ENCODE measurements at places on chromosomes 5 and 9.

DNA sequence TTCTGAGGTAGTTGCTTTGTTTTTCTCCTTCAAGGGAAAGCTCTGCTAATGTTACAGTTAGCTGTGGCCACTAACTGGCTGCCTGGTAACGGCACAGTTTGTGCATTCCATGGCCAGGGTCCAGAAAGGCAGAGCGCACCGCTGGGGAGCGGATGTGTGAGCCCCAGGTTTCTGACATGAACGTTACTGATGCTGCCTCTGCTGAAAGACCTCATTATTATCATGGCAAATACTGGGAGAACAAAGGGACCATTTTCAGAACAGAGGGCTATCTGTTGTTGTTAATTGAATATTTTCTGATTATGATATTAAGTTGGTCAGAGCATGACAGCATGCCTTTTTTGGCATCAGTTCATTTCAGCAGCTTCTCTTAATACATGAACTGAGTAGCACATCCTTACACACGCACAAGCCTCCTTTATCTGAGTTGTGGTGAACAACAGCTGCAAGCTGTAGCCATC lies 134.1 kb downstream of the NUDT12 start:
- no peaks in the 10 kb centered on the region for H3K36me3 ChIP-seq
- H3K4me1 ChIP-seq = no peaks in the 10 kb centered on the region
- H3K4me3 ChIP-seq = no peak overlapping the region
- no peak for DNase-seq
- H3K27ac ChIP-seq = no peak overlapping the region

DNA sequence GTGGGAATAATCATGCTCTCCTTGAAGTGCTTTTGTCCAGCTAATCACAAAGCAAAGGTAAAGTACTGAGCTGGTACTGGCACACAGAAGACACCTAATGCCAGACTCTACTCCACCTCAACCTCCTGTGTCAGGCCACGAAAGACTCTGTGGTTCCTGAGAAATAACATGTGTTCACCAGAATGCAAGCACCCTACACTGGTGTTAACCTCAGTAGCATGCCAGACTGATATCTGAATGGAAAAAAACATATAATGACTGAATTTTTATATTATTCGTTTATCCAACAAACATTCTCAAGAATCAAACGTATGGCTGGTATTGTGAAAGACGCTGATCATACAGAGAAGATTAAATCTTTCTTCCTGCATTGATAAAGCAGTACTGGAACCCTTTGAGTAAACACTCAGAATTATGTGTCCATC lies 97.1 kb upstream of the IFNE start:
- peaks cover 5% of the 10 kb centered on the region for H3K4me1 ChIP-seq
- no peaks in the 10 kb centered on the region for H3K27me3 ChIP-seq

GRCh38 chr9:36128349-36128748 lies 8.2 kb upstream of the GLIPR2 start:
- H3K4me1 ChIP-seq = no peaks in the 10 kb centered on the region
- H3K27me3 ChIP-seq = peaks cover 2% of the 10 kb centered on the region
- DNase-seq = no peak
- no peaks in the 10 kb centered on the region for H3K36me3 ChIP-seq
- H3K27ac ChIP-seq = no peak overlapping the region

- H3K4me1 ChIP-seq = peaks cover 17% of the 10 kb centered on the region
- H3K36me3 ChIP-seq = no peaks in the 10 kb centered on the region
- DNase-seq = no peak
- no peak overlapping the region for H3K4me3 ChIP-seq
Measured at GRCh38 chr5:74441616-74442015, 198.9 kb downstream of the ENC1 start.

- no peak overlapping the region for H3K27ac ChIP-seq
- no peak for DNase-seq
- H3K27me3 ChIP-seq = peaks cover 6% of the 10 kb centered on the region
- no peak overlapping the region for H3K4me3 ChIP-seq
- H3K36me3 ChIP-seq = no peaks in the 10 kb centered on the region
Measured at GRCh38 chr5:55151923-55152842, 7.8 kb upstream of the GPX8 start.

- DNase-seq = no peak
- no peaks in the 10 kb centered on the region for H3K36me3 ChIP-seq
- no peak overlapping the region for H3K27ac ChIP-seq
- peaks cover 4% of the 10 kb centered on the region for H3K4me1 ChIP-seq
- no peaks in the 10 kb centered on the region for H3K27me3 ChIP-seq
Measured at GRCh38 chr5:54756301-54756700, 229.1 kb downstream of the ESM1 start.

GRCh38 chr9:104555521-104555920 lies 13.4 kb upstream of the OR13C8 start:
- H3K36me3 ChIP-seq = no peaks in the 10 kb centered on the region
- no peaks in the 10 kb centered on the region for H3K4me1 ChIP-seq
- no peak overlapping the region for H3K27ac ChIP-seq

DNA sequence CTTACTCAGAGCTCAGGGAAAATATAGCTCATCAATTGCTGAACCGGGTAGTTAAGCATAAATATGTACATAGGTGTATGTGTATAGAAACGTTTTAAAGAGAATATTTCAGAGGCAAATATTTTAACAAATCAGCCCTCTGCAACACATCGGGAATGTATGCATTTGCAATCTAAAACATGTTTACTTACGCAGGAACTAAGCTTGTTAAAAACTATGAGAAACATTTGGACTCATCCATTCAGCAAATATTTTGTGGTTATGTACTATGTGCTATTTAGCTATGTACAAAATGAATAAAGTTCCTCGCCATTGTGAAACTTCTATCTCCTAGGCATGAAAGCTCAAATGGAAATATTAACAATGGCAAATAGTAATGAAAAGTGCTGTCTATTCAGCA lies 469.9 kb downstream of the ARHGEF28 start:
- no peak overlapping the region for H3K27ac ChIP-seq
- no peak overlapping the region for H3K4me3 ChIP-seq
- H3K4me1 ChIP-seq = peaks cover 5% of the 10 kb centered on the region
- DNase-seq = no peak

DNA sequence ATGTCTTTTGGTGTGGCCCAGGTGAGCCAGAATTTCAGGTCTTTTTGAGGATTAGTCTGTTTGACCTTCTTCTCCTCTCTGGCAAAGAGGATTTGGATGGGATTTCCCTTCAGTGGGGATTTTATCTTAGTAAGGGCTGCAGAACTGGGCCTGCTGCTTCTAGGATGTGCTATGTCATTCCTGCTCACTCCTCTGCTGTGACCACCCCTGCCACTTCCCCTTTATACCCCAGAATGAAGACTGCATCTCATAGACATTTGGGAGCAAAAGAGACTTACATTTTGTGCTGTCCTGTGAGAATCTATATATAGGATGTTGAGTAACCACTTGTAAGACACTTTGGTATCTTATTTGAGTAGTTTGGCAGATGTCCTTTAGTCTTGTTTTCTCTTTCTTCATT lies 76.2 kb downstream of the ARHGAP26 start:
- H3K36me3 ChIP-seq = no peaks in the 10 kb centered on the region
- H3K4me1 ChIP-seq = peaks cover 42% of the 10 kb centered on the region
- no peak for DNase-seq
- H3K27me3 ChIP-seq = peaks cover 5% of the 10 kb centered on the region
- H3K27ac ChIP-seq = no peak overlapping the region

DNA sequence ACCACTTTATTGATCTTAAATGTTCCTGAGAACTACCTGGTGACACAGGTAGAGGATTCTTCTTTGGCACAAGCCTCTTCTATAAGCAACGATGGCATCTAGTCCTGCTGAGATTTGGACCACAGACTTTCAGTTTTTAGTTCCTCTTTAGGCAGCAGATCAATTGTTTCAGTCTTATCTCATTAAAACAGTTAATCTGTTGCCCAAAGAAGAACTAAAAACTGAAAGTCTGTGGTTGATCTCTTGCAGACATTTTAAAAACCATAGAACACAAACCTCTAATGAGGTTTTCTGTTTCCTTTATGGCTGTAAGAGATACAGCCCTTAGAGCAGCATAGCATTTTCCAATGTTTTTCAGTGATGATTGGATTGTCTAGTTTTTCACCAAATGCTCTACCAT lies 480.9 kb downstream of the MTRR start:
- no peak for DNase-seq
- H3K4me3 ChIP-seq = no peak overlapping the region
- H3K36me3 ChIP-seq = no peaks in the 10 kb centered on the region
- H3K4me1 ChIP-seq = no peaks in the 10 kb centered on the region

DNA sequence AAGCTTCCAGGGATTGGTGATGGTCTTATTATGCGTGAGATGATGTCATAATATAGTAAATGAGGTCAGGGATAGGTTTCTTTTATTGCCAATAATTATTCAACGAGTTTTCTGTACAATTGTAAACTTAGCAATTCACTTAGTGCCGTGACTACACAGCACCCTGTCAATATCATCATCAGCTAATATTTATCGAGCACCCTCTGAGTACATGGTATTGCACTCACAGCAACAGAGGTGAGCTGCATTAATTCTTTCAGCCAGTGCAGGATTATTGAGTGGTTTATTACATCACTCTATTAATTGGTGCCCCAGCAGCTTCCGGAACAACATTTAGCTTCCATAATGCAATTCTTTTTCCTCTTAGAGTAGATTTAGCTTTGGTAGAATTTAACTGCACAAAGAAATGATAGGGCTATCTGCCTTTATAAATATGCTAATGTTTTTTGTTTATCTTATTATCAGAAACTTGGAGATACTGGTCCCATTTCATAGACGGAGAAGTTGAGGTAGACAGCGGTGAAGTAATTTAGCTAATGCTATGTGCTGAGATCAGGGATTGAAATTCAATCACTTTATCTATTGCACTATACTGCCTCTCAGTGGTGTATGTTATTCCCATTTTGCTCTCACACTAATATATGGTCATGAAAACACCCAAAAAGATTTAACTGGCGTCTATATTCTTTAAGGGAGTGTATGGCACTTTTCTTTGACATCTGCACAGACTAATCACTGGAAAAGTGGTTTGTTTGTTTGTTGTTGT lies 726.1 kb upstream of the WWC1 start:
- no peak overlapping the region for H3K27ac ChIP-seq
- no peaks in the 10 kb centered on the region for H3K36me3 ChIP-seq
- H3K27me3 ChIP-seq = no peaks in the 10 kb centered on the region
- no peak for DNase-seq

DNA sequence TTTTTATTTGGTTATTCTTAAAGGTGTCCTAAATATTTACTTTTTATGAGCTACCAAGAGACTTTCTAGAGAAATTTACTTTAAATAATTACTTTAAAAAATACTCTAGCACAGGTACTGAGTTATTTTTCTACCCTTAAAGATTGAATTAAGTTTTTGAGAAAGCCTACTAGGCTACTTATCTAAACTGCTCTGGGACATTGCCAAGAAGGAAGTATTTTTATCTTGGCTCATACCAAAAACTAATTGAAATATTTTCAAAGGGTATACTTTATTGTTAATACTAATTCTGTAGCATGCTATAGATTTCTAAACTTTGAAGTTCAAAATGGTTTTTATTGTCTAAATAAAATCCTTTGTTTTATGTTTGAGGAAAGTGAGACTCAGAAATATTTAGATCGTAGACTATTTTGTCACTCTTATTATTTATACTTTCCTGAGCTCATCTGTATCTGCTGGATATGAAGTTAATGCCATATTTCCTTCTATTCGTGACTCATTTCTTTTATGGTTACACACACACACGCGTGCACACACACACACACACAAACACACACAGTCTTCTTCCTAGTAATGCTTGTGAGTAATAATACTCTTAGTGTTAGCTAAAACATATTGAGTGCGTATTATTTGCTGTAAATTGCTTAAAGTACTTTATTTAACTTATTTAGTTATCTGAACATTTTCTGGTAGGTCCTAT lies 89.5 kb downstream of the MAN2A1 start:
- peaks cover 2% of the 10 kb centered on the region for H3K36me3 ChIP-seq
- H3K27ac ChIP-seq = no peak overlapping the region
- no peak overlapping the region for H3K4me3 ChIP-seq

DNA sequence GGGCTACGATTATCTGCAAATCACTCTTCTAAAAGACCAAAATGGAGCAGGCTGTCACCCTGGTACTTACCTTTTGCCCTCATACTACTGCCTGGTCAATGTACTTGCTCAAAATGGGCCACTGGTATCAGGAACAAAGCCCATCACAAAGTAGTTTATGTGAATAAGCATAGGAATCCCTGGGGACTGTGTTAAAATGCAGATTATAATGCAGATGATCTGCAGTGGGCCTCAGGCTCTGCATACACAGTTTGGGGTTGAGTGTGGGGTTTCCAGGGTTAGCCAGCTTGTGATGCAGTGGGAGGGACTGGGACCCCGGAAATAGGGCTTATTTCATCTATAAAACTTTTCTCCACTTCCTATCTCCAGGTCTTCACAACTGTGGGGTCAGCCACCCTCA lies 173.1 kb downstream of the HSD17B3 start:
- peak overlapping the region; percentile 97 for H3K27ac ChIP-seq
- H3K27me3 ChIP-seq = peaks cover 13% of the 10 kb centered on the region
- H3K4me1 ChIP-seq = peaks cover 43% of the 10 kb centered on the region
- H3K36me3 ChIP-seq = peaks cover 11% of the 10 kb centered on the region

DNA sequence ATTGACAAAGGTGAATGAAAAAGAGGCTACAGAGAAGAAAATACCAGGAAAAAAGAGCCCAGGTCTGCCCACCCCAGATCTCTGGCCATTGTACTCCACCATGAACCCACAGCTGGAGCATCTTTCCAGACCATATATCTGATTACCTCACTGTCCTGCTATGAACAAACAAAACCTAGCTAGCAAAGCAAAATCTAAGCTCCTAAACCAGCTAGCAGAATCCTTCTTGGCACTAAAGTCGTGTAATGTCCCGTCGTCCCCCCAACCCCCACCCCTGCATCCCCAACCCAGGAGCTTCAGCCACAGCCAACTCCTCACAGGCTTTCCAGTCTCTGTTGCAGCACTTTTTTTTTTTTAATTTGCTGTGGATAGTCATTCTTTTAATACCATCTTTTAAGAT lies 2.5 kb downstream of the C1QTNF3 start:
- no peaks in the 10 kb centered on the region for H3K27me3 ChIP-seq
- H3K4me3 ChIP-seq = no peak overlapping the region
- no peak overlapping the region for H3K27ac ChIP-seq

DNA sequence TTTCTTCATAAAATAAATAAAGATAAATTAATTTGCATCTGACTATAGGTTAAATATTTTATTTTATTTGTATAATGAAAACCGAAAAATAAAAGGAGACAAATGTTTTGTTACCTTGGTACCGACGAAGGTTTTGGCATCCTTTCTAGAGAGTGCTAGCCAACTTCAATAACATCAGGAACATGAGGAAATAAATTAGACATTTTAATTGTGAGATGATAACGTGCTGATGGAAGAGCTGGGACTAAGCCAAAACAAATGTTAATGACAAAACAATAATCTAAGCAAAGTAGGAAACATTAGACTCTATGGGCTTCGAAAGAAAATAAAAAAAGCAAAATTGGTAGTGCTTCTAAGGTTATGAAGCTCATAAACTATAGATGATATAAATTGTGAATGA lies 201.0 kb downstream of the IRX2 start:
- H3K27me3 ChIP-seq = peaks cover 4% of the 10 kb centered on the region
- no peaks in the 10 kb centered on the region for H3K36me3 ChIP-seq
- H3K4me1 ChIP-seq = no peaks in the 10 kb centered on the region
- no peak for DNase-seq

DNA sequence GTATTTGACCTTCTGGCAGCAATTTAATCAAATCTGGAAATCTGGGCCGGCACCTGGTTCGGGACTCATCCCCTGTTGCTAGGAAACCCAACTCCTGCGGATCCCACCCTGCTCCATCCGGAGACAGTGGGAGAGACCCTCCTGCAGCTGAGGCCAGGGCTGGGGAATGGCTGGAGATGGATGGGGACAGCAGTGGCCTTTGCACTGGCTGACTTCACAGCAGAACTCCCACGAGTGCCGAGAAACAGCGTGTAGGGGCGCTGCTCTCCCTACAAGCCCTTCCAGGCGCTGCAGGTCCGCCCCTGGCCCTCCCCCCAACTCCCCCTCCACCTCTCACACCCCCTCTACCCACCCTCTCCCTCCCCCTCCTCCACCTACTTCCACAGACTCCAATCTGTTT lies 105.8 kb upstream of the PPP1R26 start:
- DNase-seq = no peak
- no peaks in the 10 kb centered on the region for H3K27me3 ChIP-seq
- no peaks in the 10 kb centered on the region for H3K36me3 ChIP-seq
- H3K27ac ChIP-seq = no peak overlapping the region
